ENCODE measurements at places on chromosomes 13 and 19. TPM values are rescaled to one million over a fixed set of nuclear protein-coding genes. Genes with fewer than 3 reads are reported as not detected.

- no peak for DNase-seq
These were observed 11.2 kb upstream of the ARHGEF18 start for GRCh38 chr19:7337380-7338194.

Gene DAND5
- total RNA-seq: not detected

DNA sequence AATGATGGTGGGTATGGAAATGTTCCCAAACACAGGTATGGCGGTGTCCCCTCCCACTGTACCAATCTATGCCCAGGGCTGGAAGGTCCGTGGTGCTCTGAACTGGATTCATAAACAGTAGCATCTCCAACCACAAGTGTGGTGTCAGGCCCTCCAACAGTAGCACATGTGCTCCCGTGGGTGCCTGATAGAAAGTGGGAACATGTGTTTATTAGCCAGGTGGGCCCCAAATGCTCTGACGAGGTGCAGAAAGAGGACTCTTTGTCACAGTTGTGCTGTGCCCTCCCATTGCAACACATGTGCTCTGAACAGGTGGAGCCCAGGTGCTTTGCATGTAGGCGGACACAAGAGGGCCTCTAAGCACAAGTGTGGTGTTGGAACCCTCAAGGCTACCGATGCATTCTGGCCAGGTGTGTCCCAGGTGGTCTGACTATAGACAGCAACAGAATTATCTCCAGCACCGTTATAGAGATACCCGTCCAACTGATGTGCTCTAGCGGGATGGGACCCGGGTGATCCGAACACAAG is 75.4 kb upstream of the ZNF30 start:
- DNase-seq: no peak

- DNase-seq: peak; percentile 91
These were observed 984 bp downstream of the RPS11 start for GRCh38 chr19:49497047-49497788.

- no peak for DNase-seq
These were observed 10.2 kb downstream of the KRI1 start for GRCh38 chr19:10555610-10555973.

DNA sequence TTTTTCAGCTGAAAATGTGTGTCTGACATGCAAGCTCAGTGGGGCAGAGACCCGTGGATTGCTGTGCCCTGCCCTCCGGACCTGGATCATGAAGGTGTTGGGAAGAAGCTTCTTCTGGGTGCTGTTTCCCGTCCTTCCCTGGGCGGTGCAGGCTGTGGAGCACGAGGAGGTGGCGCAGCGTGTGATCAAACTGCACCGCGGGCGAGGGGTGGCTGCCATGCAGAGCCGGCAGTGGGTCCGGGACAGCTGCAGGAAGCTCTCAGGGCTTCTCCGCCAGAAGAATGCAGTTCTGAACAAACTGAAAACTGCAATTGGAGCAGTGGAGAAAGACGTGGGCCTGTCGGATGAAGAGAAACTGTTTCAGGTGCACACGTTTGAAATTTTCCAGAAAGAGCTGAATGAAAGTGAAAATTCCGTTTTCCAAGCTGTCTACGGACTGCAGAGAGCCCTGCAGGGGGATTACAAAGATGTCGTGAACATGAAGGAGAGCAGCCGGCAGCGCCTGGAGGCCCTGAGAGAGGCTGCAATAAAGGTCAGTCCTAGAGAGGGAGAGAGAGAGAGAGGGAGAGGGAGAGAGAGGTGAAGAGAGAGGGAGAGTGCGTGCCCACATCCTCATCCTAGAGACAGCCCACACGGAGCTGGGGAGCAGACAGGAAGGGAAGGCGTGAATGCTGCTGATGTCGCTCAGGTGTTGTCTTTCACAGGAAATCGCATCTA is 5.1 kb upstream of the DCUN1D2 start:
- DNase-seq: no peak

Gene ASPDH
- total RNA-seq: not detected

Gene ABHD13
- total RNA-seq: 18.6 TPM

DNA sequence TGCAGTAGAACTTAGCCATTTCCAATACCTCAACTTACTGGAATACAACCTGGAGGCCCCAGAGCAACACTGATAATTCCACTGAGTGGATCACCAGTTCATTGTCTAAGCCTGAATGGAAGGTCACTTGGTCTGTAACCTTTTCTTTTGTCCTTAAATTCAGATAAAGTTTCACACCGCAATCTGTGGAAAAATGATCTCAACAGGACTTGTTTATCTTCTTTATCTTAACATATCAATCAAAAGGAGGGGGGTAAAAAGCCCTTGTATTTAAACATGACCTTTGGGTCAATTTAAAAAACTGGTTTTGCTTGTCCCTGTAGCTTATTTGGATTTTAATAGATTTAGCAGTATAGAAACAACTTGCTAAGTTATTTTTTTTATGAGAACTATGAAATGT is 21.6 kb downstream of the SAE1 start:
- DNase-seq: no peak

Gene NLRP5
- total RNA-seq: not detected

DNA sequence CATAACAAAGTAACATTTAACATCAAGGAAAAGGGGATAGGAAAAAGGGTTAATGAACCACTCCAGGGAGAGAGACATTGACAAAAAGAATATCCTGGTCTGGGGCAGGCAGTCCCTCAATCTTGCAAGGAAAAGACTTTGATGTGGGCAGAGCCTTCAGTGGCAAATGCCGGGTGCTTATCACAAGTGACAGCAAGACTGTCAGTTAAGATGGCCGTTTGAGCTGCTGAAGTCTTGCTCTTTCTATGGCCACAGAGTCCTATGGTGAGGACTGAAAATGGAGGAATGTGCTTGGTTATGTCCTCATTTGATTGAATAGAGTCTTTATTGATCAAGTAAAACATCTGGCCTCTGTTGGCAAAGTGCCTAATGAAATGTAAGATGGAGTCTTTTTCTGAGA is 112.1 kb downstream of the B3GLCT start:
- no peak for DNase-seq

- DNase-seq: no peak
These were observed 37.0 kb downstream of the ZNF136 start for GRCh38 chr19:12199757-12200419.

GRCh38 chr19:51070334-51071094 is 5.6 kb upstream of the KLK13 start:
- no peak for DNase-seq

DNA sequence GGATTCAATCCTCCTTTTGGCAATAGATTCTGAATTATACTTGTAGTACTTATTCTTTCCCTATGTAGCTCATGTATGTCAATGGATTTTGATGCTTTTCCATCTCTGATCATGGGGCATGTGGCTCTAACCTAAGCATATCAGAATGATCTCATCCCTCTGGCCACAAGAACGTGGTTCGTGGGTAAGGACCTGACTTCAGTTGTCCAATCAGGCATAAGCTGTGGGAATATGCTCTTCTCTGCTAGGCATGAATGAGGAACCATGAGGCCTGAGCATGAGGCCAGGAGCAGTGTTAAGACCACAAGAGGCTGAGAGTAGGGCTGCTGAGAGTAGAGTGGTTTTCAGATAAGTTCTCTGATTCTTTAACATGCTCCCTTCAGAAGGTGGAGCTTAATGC is 292.4 kb upstream of the TSHZ3 start:
- no peak for DNase-seq

Gene KLK6
- not detected for total RNA-seq

Gene ZNF492
- total RNA-seq: 1.2 TPM

DNA sequence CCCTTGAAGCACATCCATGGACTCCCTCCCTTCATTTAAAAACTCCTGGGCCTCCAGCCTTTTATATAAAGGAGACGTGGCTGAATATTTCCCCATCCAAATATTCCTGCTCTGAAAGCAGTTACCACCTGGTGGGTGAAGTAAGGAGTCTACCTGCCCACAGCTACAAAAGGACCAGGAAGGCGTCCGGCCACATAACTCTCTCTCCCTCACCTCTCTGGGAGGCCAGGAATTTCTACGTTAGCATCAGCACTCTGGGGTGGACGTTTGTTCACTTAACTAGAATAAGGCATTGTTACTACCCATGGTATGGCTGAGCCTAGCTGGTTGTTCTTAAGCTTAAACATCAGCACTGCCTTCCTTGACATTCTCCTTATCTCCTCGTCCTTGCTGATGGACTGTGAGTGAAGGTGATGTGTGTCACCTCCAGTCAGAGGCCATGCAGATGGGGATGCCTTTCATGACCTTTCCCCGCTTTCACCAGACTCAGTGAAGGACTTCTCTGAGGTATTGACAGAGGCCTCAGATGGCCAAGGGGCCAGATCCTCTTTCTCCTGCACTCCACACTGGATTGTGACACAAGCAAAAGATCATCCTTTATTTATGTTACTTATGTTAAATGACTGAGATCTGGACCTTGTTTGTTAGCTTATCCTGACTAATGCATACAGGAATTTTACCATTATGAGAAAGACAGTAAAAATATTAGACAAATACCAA is 22.2 kb upstream of the KPNA3 start:
- DNase-seq: no peak

Gene KATNAL1
- 3.3 TPM for total RNA-seq

Gene ZNF600
- total RNA-seq: 13.4 TPM

Gene CCL25
- not detected for total RNA-seq

Gene TSEN34
- 8.6 TPM for total RNA-seq

- no peak for DNase-seq
These were observed 50.3 kb upstream of the TUBGCP3 start for GRCh38 chr13:112638157-112638750.

GRCh38 chr13:67554746-67555452 is 324.8 kb upstream of the PCDH9 start:
- DNase-seq: no peak

Gene KIR3DL1
- not detected for total RNA-seq

GRCh38 chr13:74003374-74003773 is 130.8 kb downstream of the KLF12 start:
- no peak for DNase-seq

DNA sequence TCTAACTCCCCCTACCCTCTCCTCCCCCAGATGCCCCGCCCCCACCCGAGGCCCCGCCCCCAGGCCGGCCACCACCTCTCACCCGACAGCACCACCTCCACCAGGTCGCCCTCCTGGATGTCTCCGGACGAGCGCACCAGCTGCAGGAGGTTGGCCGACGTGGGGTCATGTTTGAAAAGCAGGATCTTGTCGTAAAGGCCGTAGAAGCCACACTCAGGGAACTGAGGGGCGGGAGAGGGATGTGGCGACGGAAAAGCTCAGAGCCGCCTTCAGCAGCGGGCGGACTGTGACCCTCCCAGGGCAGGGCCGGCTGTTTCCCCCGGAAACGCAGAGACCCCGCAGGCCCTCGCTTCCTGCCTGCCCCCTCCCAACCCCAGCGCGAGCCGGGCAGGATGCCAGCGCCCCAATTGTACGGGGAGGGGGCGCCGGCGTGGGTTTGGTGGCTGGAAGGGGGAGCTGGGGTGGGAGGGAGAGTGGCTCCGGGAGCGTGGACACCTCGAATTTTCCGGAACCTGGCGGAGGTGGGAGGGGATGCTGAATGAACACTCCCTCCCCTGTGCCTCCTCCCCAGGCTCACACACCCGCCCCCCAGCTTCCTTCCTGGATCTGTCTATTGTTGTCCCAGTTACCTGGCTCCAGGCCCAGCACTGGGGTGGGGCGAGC is 3.0 kb downstream of the PRKD2 start:
- peak; percentile 82 for DNase-seq

Gene TMC4
- 0.84 TPM for total RNA-seq

- no peak for DNase-seq
These were observed 28.6 kb upstream of the CYP2B6 start for GRCh38 chr19:40962460-40962961.

- no peak for DNase-seq
These were observed 5.3 kb downstream of the FGF21 start for GRCh38 chr19:48760504-48761205.

DNA sequence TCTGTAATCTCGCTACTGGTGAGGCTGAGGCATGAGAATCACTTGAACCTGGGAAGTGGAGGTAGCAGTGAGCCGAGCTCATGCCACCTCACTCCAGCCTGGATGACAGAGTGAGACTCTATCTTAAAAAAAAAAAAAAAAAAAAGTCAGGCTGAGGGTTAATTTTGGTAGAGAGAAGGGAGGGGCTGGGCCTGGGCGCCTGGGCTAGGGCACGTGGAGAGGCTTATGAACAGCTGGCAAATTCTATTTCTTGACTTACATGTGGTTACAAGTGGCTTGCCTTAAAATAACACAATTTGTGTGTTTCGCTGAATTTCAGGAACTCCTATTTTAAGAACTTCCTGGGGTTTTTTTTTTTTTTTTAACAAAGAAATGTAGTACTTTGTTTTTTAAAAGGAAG is 47.6 kb upstream of the MAP3K10 start:
- DNase-seq: peak; percentile 31

Gene PRR36
- total RNA-seq: 0.25 TPM

DNA sequence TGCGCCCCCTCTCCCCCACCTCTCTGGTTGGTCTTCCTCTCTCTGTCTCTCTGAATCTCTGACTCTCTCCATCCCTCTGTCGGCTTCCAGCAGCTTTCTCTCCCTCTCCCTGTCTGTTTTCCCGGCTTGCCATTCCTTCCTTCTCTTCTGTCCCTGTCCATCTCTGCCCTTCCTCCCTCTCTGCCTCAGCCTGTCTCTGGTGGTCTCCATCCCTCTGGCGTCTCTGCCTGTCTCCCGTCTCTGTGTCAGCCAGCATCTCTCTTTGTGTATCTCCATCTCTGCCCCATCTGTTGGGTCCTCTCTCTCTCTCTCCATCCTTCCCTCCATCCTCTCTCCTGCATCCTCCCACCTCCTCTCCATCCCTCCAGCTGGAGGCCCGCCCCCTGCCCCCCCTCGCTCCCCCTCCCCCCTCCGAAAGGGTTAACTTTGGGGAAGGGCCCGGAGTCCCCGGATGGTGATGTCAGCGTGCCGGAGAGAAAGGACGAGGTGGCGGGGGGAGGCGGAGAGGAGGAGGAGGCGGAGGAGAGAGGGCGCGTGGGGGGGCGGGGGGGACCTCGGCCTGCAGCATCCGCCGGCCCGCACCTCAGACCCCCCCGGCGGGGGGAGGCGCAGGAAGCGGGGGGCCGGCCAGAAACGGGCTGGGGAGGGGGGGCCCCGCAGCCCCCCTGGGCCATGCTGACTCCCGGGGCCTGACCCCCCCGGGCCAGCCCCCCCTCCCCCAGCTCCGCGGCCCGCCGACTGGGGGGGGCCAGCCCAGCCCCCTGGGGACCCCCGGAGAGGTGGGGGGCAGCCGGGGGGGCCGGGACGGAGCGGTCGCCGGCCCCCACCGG is at the start of gene BRSK1:
Gene BRSK1 (plus strand): TSS at position 450 of the 830 bp plus-strand sequence. CDS start 446 bp downstream, outside the sequence.
- DNase-seq: peak; percentile 68

GRCh38 chr13:48431987-48432615 is 19.2 kb upstream of the LPAR6 start:
- no peak for DNase-seq

DNA sequence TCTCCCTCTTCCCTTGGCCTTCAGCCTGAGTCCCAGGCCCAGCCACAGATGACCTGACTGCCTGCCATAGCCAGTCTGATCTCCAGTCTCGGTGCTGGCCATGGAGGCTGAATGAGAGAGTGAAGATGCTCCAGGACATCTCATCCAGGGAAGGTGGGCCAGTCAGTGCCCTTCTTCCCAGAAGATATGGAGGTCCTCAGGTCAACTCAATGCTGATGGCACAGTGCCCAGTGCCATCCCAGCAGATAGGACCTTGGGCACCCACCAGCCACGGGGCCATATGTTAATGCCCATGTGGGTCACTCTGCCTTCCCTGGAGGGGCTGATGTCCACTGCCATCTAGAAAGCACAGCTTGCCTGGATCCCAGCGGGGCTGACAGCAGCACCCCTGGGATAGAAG is 7.2 kb downstream of the VSTM2B start:
- DNase-seq: no peak

- DNase-seq: no peak
These were observed 118.1 kb downstream of the TNFRSF19 start for GRCh38 chr13:23688336-23688735.

- DNase-seq: no peak
These were observed 18.8 kb downstream of the HIPK4 start for GRCh38 chr19:40370997-40371801.

Gene TEX29
- 0.52 TPM for total RNA-seq

GRCh38 chr19:31659897-31660210 is 310.6 kb upstream of the TSHZ3 start:
- DNase-seq: no peak

GRCh38 chr13:93345770-93346169 is 119.2 kb downstream of the GPC6 start:
- no peak for DNase-seq

Measured in CD4-positive, alpha-beta T cell (primary cell).